ENCODE measurements at places on chromosomes 5 and 9.

GRCh38 chr5:14429101-14430050 is 152.2 kb upstream of the OTULINL start:
- no peak for DNase-seq

DNA sequence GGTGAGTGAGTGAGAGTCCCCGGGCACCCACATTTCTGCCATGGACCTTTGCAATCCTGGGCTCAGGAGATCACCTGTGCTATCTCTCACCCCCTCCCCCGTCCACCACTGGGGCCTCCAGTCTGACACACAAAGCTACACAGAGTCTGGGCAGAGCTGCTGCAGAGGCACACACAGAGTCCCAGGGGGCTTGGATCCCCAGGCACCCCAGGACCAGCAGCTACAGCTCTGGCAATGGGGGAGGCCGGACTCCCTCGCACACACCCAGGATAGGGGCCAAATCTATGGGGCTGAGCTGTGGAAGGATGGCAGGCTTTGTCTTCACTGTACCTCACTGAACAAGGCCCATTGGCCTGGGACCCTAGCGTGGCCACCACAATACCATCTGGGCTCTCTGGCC is 328.8 kb downstream of the MAN2A1 start:
- no peak for DNase-seq

DNA sequence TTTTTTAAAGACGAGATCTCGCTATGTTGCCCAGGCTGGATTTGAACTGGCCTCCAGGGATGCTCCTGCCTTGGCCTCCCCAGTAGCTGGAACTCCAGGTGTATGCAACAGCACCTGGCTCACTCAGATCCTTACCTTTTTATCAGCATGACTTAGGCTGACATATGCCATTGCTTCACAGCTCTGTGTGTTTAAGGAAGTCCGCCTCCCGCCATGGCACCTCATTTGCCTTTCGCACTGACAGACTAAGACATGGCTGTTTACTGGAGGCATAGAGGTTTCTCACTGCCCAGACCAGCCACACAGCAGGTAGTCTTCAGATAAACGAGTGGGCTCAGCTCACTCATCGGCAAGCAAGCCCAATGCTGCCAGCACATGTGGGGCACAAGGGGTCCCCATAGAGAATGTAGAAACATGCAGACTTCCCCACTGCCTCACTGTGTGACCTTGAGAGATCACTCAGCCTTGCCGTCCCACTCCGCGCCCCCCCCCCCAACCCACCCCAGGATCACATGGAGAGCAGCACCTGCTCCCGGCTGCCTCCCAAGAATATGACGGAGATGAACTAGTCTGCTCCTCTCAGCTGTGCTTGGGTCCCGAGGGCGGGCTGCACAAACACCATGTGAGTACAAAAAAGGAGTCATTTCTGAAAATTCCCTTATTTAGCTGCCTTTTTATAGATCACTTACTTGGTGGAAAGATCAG is 62.8 kb downstream of the DCP2 start:
- no peak for DNase-seq

GRCh38 chr5:111856876-111857466 is 100.0 kb upstream of the NREP start:
- no peak for DNase-seq

GRCh38 chr5:174501461-174502069 is 222.8 kb upstream of the MSX2 start:
- DNase-seq = no peak

DNA sequence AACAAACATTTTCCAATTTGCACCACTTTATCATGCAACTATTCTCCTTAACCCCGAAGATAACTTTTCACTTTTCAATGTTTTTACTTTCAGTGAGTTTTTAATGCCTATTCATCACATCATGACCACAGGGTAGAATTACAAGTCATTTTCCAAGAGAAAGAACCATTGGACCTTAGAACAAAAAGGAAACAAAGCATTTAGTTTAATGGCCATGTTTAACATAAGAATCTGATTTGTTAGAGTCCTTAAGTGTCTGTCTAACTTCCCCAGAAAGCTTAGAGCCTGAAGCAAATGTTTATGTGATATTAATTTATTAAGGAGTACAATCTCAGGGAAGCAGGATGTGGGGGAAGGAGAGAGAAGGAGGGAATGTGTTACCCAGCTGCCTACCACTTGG is 325.8 kb upstream of the RIOK2 start:
- DNase-seq = no peak

DNA sequence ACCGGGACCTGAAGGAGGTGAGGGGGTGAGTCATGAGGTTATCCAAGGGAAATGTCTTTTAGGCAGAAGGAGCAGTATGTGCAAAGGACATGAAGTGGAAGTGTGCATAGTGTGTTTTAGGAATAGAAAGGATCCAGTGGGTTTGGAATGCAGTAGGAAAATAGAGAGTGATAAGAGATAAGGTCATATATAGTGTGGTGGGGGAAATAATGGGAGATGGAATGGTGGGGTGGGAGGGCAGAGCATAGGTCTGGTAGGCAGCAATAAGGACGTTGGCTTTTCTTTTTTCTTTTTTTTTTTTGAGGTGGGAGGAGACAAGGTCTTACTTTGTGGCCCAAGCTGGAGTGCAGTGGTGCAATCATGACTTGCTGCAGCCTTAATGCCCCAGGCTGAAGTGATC is 17.8 kb downstream of the SNX24 start:
- no peak for DNase-seq

GRCh38 chr5:132321109-132321721 is 27.0 kb downstream of the SLC22A4 start:
- no peak for DNase-seq

DNA sequence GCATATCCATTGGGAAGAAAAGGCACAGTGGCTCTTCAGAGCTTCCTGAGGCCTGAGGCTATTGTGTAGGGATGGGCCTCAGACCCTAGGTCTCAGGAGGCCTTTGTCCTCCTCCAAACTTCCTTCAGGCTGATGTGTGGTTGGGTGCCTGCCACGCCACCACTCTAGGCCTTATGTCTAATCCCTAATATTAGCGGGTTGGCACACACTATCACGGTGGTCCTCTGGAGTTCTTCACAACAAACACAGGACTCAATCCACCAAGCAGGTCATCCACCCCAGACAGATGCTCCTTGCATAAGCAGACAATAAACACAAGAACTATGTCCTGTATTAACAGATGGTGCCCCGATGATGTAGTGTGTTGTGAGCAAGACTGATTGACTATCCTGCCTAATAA is 31.0 kb upstream of the FSTL4 start:
- DNase-seq = no peak

Data from stimulated activated CD4-positive, alpha-beta T cell treated with anti-CD3 and anti-CD28 coated beads, TNF-alpha, amount 100 ng/mL, for 4 hours (primary cell).